ENCODE measurements at places on chromosomes 4 and X.

GRCh38 chr4:120664851-120665250, 257.7 kb downstream of the PRDM5 start:
- no peak for DNase-seq

DNA sequence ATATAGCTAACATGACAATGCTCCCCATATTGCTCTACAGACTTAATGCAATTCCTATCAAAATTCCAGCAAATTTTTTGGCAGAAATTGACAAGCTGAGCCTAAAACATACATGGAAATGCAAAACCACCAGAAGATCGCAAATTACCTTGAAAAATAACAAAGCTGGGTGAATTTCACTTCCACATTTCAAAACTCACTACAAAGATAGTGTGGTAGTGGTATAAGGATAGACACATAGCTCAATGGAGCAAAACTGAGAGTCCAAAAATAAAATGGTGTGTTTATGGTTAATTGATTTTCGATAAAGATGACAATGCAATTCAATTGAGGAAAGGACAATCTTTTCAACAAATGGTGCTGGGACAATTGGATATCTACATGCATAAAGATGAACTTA, 65.8 kb downstream of the SLC9A7 start:
- no peak for DNase-seq

- no peak for DNase-seq
These were observed 25.6 kb upstream of the FHDC1 start for GRCh38 chr4:152910521-152910920.

GRCh38 chr4:77170926-77171325, 13.9 kb downstream of the CCNG2 start:
- DNase-seq: no peak

DNA sequence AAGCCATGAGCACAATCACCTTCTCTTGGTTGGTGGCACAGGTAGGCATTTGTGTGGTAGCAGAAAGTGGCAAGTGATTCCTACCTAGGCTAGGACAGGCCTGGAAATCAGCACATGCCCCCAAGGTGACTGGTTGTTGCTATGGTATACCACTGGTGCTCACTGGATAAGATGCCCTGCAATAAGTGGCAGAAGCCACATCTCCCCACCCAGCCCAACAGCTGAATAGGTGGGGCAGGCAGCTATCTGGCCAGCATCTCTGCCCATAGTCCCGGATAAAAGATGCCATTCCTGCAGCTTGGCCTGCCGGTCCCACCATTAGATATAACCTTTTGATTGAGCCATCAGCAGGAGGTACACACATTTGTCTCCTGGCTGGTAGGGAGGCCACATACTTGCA, 21.1 kb downstream of the AMER1 start:
- no peak for DNase-seq

- no peak for DNase-seq
These were observed 69.6 kb upstream of the C4orf50 start for GRCh38 chr4:6087669-6088341.

DNA sequence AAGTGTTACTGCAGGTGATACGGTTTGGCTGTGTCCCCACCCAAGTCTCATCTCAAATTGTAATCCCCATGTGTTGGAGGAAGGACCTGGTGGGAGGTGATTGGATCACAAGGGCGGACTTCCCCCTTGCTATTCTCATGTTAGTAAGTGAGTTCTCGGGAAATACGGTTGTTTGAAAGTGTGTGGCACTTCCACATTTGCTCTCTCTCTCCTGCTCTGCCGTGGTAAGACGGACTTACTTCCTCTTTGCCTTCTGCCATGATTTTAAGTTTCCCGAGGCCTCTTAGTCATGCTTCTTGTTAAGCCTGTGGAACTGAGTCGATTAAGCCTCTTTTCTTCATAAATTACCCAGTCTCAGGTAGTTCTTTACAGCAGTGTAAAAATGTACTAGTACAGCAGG, 65.2 kb upstream of the SLC7A11 start:
- no peak for DNase-seq

- DNase-seq: no peak
These were observed 11.9 kb upstream of the CCNQ start for GRCh38 chrX:153610836-153611213.

Data from AG04450 (cell line).